ENCODE measurements at places on chromosomes 1 and 21. TPM values are rescaled to one million over a fixed set of nuclear protein-coding genes. Genes with fewer than 3 reads are reported as not detected.

DNA sequence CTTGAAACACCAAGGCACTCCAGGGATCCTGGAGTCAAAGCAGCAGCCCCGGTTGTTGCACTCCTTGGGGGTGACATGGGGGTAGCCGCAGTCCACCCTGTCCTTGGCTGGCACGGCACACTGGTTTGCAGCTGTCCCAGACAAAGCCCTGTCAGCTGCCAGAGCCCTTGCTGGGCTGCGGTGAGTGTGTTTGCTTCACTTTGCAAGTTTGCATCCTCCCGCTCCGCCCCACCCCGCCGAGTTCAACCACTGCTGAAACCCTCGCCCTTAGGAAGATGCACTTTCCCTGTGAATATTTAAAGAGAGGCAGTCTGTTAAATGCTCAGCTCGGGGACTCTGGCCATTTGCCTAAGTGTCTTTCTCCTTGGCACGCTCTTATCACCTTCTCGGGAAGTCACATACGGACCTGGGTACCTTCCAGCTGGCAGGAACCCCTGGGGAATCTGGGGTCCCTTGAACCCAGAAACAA, 1.7 kb downstream of the TFF3 start:
- no peak for DNase-seq

GRCh38 chr21:29233611-29234540, 64.8 kb upstream of the BACH1 start:
- no peak for DNase-seq

DNA sequence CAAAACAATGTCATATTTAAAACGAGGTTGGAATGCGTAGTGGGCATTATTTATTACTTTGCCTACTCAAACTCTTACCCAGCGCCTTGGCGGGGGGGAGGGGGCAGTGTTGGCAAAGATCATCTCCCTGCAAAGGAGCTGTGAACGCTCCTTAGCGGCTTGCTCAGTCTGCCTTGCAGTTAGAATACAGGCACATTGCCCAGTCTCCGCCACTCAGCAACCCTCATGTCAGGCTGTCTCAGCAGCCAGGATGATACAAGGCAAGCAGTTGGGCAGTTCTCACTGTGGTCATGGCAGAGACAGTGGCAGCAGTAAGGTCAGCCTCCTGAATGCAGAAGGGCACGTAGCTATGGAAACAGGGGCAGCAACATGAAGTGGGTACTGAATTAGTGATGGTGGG, 170.4 kb upstream of the KCNK2 start:
- DNase-seq = no peak

CCDC27 gene
- total RNA-seq = not detected

DNA sequence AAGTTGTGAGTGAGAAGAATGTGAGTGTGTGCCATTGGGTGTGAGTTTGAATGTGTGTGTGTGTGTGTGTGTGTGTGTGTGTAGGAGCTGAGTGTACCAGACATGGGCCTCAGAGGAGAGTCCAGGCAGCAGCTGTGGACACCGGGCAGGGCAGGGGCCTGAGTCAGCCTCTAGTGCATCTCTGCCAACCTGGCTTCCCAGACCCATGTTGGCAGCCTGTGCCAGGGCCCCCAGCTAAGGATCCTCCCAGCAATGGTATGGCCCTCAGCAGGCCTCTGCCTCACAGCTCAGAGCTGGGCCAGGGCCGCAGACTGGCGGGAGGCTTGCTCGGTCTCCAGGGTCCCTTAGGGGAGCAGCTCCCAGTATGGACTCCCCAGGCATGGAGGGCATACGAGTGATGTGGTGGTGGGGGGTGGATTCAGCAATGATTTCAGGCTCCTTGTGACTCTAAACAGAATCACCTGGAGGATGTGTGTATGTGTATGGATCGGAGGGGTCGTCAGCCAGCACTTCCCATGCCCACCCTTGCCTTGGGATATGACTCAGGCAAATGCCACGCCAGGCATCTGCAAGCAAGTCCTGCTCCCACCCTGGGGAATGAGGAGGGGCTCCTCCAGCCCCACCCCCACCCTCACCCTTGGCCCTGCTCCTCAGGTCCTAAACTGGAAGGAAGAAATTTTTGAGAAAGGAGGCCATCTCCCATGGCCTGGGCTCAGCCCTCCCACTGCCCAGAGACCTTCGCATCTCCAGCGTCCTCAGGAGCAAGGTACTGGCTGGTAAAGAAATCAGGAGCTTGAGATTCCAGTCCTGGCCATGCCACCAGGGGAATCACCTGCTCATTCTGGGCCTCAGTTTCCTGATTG, 1.8 kb upstream of the FOXO6 start:
- peak; percentile 68 for DNase-seq
